Activated T-cell treated with anti-CD3 and anti-CD28 coated beads, Interleukin-2, amount 50 U/mL, for 72 hours (primary cell): ENCODE measurements at places on chromosomes 3 and 15.

- no peak for DNase-seq
Observed at GRCh38 chr3:111906656-111907055, 47.6 kb downstream of the PHLDB2 start.

DNA sequence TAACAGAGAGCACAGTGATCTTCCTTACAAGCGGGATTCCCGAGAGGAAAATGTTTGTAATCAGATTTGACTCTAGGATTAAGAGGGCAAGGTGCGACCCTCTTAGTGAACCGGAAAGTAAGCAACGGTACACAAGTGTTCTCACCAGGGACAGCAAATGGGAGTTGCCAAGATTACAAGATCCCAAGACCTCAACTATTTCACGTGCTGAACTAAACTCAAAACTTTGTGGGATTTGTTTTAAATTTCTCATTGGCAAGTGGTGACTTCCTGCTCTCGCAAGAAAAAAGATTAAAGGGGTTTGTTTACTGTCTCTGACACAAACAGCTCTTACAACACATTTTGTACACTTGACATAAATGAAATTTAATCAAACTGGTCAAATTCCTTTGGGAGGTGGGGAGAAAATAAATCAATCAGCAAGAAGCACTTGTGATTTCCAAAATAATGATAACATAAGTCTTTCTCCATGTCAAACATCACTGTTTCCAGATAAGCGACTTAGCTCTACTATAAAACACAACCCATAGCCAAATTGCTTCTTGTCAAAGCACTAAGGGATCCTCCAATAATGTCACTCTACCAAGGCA, 2.2 kb upstream of the PGPEP1L start:
- DNase-seq = no peak

- no peak for DNase-seq
Observed at GRCh38 chr15:83323296-83323711, 38.8 kb upstream of the BNC1 start.

GRCh38 chr3:55523471-55523870, 36.4 kb upstream of the WNT5A start:
- DNase-seq = no peak

DNA sequence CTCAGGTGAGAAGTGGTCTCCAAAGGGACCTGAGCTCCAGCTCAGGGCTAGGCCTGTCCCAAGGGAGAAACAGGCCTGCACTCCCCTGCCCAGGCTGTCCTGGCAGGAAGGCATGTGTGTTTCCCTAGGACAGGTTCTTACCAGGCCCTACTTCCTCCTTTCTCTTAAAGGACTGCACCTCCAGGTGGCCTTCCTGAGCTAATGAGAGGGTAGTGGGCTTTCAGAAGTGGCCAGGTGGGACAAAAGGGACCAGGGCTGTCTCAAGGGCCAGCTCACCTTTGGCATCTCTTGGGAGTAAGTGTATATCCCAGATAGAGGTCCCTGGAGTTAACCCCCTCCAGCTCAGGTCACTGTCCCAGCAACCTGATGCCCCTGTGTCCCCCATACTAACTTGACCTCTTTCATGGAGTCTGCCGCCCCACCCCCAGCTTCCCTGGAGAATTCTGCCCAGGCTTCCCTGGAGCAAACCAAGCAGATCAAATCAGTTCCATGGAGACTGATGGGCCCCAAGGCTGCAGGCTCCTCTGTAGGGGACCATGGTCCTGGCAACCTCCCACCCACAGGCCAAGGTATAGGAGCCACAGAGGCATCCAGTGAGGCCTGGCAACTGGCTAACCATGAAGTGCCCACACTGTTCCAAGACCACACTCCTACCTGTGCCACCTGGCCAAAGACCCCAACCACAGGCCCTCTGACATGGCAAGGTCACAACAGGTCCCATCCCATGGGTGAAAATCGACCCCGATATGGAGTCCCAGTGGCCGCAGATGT, 67.6 kb downstream of the ZNF445 start:
- no peak for DNase-seq

DNA sequence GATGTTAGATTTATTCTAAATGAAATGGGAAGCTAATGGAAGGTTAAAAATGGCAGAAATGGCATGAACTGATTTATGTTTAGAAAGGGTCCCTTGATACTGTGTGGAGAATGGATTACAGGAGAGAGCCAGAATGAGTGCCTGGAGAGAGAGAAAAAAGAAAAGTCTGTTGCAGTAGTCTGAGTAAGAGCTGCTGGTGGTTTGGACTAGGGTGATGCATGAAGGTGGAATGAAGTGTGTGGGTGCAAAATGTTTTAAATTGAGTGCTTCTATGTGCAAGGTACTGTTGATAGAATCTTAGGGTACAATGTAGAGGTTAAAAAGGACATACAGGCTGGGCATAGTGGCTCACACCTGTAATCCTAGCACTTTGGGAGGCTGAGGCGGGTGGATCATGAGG, 11.4 kb upstream of the MGA start:
- no peak for DNase-seq
